ENCODE measurements at places on chromosomes 6 and 20.
A peak's percentile ranks its signal among the peaks of the same experiment; 100 is the strongest.

GRCh38 chr6:125953502-125953875 lies 3.1 kb upstream of the HINT3 start:
- no peak for DNase-seq

DNA sequence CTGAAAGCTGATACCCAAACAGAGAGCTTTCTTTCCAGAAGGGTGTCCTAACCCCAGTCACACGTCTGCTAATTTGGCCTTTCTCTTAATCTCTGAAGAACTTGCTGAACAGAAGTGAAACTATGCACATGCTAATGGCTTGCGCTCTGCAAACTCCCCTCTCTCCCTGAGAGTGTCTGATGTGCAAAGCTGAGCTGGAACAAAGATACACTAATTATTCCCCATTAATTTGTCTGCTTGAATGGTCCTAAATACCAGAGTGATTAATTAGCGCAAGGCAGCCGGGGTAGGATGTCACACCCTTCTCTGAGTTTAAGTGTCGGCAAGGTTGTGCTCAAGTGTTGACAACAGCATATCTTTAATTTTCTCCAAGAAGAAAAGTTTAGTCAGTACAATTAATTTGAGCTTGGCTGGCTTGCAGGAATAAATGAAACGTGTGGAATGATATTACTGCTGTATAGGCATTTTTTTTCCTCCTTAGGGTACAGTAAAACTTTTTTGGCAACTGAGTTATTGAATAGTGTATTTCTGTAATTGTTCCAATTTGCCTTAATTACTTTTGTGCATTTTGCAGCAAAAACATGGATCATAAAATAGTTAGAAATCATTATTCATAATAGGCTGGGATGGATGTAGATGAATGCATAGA lies 715.9 kb upstream of the POU3F2 start:
- DNase-seq = no peak

GRCh38 chr20:24027229-24027628 lies 38.6 kb upstream of the GGTLC1 start:
- no peak for DNase-seq

DNA sequence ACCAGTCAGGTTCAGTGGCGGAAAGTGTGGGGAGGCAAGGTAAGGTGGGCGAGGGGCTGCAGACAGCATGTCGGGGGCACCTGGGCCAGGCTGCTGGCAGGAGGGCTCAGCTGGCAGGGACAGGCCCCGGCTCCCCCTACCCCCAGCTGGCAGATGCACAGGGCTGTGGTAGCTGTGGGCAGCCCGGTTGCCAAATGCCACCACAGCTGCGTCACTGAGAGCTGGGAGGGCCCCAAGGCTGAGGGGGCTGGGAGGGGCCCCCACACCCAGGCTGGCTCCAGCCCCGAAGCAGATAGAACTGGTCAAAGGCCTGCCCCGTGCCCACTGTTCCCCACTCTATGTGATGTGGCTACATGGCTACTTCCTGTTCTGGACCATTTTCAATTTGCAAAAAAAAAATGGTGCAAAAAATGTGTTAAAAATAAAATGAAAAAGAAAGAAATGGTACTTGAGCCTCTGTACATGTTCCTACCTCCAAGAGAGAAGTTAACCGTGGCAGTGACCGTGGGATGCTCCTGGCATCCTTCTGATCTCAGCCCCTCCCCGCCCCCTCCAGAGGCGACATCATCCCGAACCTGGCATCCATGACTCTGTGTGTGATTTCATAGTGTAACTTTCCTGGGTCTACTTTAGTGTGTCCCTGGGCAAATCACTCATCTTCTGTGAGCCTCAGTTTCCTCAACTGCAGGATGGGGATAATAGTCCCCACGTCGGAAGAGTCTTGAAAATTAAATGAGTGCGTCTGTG lies 64.4 kb downstream of the UBE2V1 start:
- DNase-seq = peak; percentile 90

- no peak for DNase-seq
Observed at GRCh38 chr6:30847971-30848436, 36.3 kb upstream of the DDR1 start.

GRCh38 chr6:38270367-38270766 lies 369.4 kb downstream of the BTBD9 start:
- DNase-seq = no peak

DNA sequence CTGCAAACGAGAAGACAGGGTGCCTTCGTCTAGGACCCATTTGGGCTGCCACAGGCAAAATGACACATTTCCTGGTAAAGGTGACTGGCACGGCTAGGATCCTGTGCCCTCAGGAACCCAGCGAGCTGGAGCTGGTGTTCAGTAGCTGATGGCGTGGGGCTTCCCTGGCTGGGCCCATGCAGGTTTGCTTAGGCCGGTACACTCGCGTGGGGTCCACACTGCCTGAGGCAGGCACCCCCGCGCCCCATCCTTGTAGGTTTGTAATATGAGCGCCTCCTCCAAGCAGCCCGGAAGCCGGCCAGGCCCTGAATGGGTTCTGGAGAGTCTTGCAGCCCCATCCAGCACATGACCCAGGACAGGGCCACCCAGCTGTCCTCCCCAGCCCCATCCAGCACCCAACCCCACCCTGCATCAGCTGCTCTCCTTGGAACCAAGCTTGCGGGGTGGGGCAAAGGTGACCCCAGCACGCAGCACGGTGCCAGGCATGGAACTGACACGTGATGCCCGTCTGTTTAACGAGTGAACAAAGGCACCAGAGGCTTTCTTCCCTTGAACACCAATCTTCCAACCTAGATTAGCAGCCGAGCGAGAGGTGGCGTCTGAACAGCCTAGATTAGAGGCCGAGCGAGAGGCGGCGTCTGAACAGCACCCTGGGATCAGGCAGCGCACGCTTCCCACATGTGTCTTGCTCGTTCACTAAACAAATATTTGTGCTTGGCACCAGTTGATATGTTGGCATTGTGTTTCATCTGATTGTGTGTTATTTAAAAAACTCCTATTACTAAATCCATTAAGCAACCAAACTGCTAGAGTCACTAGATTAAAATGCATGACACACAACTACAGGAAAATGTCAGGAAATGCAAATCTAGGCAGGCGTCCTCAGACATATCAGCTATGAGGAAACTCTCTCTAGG lies 112.1 kb downstream of the DLL1 start:
- peak; percentile 83 for DNase-seq

- no peak for DNase-seq
Observed at GRCh38 chr6:151300267-151300991, 60.7 kb downstream of the AKAP12 start.

DNA sequence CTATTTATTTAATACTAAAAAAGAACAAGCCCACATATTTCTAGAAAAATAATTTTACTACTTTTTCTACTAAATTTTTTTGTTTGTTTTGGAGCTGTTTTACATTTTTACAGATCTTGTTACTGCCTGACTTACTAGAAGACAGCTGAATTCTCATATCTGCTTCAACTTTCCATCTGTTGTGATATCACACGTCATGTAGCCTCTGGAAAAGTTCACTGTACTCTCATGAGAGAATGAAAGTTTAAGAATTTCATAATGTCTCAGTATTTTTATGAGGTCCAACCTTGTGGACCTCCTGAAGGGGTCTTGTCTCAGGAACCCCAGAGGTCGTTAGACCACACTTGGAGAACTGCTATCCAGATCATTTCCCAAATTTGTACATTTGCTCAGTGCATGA lies 81.7 kb upstream of the MTHFD1L start:
- DNase-seq = no peak

DNA sequence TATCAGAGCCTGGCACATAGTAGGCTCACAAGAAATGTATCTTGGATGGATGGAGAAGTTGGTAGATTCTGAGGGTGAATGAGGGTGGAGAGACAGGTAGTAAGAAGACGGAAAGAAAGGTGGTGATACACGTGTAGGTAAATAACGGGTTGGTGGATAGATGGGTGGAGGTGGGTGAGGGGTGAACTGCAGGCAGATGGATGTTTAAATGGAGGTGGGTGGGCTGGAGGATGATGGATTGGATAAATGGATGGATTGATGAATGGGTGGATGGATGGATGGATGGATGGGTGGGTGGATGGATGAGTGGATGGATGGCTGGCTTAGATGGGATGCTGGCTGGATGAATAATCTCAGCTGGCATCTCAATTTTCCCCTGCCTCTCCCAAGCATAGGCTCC lies 9.9 kb downstream of the CDH22 start:
- no peak for DNase-seq

DNA sequence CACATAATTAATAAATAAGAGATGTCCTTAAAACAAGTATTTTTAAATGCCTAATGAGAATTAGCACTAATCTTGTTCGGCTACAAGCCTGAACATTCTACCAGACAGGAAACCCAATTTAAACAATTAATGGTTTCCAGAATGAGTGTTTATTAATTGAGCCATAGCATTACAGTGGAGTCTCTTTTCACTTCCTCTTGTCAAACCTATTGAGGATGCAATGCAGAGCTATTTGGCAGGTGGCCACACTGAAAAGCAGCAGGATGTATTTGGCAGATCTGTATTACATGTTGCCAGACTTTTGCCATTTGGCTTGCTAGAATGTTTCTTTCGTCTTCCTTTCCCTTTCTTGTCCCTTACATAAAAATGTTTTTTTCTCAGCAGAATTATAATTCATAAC lies 475.2 kb upstream of the MARCKS start:
- no peak for DNase-seq

- no peak for DNase-seq
Observed at GRCh38 chr6:121042766-121043165, 291.5 kb downstream of the TBC1D32 start.

- DNase-seq = no peak
Observed at GRCh38 chr6:125863023-125863422, 72.3 kb downstream of the NCOA7 start.

- DNase-seq = no peak
Observed at GRCh38 chr20:8255945-8256632, 124.0 kb downstream of the PLCB1 start.

DNA sequence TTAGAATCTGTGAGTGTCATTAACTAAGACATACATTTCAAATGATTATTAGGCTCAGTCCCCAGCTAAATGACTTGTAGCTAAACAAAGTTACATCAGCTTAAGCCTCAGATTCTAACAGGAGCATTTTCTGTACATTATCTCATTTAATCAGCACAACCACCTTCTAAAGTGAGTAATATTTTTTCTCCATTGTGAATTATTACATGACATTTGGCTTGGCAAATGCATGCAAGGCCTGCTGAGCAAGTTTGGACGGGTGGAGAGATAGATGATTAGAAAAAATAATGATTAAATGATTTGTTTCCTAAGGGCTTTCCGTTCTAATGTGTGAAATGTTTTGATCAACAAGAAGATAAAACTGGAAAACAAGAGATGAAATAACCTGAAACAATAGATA lies 20.7 kb downstream of the DCBLD1 start:
- no peak for DNase-seq

GRCh38 chr20:20736303-20736702 lies 23.9 kb upstream of the RALGAPA2 start:
- no peak for DNase-seq

- peak; percentile 94 for DNase-seq
Observed at GRCh38 chr20:63574156-63574828, at the start of gene HELZ2. Gene HELZ2 (minus strand): TSS chr20:63574239. CDS start chr20:63572385, 1,854 bp downstream.

DNA sequence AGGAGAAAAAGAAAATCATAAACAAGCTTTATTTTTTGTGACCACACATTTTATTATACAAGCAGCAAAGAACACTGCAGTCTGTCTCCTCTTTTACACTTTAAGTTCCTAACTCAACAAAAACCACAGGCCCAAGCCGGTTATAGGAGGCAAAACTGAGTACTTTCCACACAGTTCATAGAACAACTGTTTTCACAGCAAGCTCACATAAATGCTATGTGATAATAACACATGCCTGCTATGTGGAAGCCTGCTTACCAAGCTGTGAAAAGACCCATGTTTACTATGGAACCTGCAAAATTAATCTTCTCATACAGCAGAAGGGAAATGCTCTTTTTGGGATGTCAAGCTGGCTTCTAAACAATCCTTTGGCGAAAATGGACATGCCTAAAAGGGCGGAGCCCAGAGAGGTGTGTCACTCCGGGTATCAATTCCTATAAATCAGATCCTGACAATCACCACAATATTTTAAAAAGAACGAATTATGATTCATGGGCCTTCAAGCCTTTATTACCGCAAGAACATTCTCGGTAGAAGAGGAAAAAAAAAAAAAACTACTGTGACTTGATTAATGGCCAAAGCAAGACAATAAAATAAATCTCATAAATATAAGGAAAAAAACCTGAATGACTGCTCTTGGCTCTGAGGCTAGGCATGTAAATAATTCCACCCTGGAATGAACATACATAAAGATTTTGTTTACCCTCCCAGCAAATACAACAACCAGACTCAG lies 2.6 kb downstream of the TRERF1 start:
- DNase-seq = no peak

DNA sequence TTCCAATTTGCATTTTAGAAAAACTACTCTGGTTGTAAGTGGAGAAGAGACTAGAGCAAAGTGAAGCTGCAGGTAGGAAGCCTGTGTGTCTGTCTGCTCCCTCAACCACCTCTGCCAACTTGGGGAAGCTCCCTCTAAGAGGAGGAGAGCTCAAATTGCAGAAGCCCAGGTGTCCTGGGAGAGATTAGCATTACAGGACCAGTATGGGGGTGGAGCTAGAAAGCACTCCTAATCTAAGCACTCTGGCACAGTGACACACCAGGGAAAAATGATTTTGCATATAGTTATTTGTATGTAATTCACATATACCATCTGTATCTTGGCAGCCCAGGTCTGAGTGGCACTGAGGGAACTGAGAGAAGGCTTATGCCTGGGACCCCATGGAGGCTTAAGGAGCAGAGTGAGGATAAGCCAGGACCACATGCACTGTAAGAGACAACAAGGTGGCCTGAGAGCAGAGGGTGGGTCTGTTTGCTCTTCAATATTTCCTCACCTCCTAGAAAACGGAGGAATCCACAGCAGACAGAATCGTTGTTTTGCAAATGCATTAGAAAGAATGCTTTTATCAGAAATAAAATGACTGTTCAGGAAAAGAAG lies 13.6 kb downstream of the GSTA2 start:
- no peak for DNase-seq

GRCh38 chr6:2695454-2696095 lies 55.1 kb downstream of the MYLK4 start:
- no peak for DNase-seq

DNA sequence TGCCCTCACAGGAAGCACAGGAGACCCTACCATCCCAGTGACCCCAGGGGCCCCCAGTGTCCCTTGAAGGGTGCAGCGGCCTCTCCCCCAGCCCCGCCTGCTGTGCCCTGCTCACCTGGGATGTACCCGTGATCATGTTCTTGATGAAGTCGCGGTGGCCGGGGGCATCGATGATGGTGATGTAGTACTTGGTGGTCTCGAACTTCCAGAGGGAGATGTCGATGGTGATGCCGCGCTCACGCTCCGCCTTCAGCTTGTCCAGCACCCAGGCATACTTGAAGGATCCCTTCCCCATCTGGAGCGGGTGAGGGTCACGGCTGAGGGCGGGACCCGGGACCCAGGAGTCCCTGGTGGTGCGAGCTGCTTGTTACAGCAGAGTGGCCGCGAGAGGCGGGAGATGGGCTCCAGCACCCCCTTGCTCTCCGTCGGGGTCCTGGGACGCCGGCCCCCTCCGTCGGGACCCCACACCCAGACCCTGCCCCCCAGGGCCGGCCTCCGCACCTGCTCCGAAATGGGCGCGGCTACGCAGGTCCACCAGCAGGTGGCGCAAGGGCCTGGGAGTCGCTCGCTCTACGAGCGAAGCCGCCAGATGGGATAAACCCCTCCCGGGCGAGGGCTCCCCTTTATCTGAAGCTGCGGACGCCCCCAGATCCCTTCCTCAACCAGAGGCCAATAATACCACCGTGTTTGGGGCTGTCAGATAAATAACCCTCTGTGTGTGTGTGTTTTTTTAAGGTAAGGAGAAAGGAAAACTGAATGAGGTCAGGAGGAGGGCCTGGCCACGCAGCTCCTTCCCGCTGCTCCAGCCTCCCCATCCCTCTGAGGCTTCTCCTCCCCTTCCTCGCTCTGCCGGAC lies 2.9 kb downstream of the EEF1A2 start:
- DNase-seq = peak; percentile 88
